Body of pancreas (tissue), 4 donors: ENCODE measurements at places on chromosomes 3 and 15.

DNA sequence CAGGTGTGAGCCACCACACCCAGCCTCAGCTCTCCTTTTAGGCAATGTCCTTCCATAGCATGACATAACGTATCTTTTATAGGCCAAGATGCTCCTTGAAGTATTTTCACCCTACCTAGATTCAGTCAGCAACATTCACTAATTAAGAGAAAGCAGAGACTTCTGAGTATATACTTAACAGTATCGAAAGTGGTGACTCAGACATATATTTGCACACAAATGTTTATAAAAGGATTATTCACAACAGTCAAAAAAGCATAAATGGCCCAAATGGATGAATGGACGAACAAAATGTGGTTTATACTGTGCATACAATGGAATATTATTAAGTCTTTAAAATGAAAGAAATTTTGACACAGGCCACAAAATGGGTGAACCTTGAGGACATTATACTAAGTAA is 108.6 kb downstream of the ZNF385D start:
- H3K4me3 ChIP-seq, result no peak overlapping the region
- H3K27ac ChIP-seq, result no peak overlapping the region
- DNase-seq, result no peak

DNA sequence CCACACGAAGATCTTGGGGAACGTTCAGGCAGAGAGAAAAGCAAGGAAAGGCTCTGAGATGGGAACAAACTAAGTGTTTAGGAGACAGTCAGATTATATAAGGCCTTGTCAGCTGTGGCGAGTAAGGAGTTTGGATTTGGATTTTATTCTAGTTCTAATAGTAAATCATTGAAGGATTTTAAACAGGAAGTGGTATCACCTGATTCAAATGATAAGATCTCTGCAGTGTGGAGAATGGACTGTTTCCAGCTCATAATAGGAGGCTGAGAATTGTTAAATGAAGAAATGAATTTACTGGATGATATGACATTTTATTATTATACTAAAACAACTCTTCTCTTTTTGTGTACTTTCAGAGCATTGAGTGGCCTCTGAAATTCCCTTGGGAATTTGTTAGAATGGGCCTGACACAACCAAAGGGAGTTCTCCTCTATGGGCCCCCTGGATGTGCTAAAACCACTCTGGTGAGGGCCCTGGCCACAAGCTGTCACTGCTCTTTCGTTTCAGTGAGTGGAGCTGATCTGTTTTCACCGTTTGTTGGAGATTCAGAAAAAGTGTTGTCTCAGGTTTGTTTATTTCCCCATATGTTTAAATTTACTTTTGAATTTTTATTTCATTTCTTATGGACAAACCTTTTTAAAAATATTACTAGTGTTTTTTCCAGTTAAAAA is 36.0 kb upstream of the GATM start:
- H3K4me3 ChIP-seq, result no peak overlapping the region
- no peak for DNase-seq

- DNase-seq, result no peak
- H3K4me1 ChIP-seq, result peaks cover 19% of the 10 kb centered on the region
- no peaks in the 10 kb centered on the region for H3K27me3 ChIP-seq
- no peaks in the 10 kb centered on the region for H3K36me3 ChIP-seq
Measured at GRCh38 chr15:68228971-68229385, 550 bp downstream of the CLN6 start.

GRCh38 chr3:152461460-152461859 is 192.7 kb downstream of the MBNL1 start:
- no peaks in the 10 kb centered on the region for H3K27me3 ChIP-seq
- H3K36me3 ChIP-seq, result peaks cover 8% of the 10 kb centered on the region
- H3K27ac ChIP-seq, result no peak overlapping the region
- no peak overlapping the region for H3K4me3 ChIP-seq
- no peak for DNase-seq

DNA sequence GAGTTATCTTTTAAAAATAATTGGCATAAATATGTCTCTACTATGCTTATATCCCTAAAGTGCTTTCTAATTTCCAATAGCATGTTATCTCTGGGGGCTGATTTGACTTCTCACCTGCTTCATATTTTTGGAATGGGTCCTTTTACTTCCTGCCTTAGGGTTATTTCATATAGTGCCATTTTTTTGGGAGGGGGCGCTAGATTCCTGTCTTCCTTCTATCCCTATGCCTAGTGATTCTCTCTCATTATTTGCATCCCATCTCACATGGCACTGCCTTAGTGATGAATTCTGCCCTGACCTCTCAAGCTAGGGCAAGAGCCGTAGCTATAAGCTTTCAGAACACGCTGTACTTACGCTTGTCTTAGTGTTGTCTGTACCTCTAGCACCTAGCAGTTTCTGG is 150.3 kb upstream of the SLITRK3 start:
- H3K27ac ChIP-seq, result no peak overlapping the region
- H3K27me3 ChIP-seq, result no peaks in the 10 kb centered on the region
- no peaks in the 10 kb centered on the region for H3K36me3 ChIP-seq
- no peaks in the 10 kb centered on the region for H3K4me1 ChIP-seq
- no peak overlapping the region for H3K4me3 ChIP-seq

DNA sequence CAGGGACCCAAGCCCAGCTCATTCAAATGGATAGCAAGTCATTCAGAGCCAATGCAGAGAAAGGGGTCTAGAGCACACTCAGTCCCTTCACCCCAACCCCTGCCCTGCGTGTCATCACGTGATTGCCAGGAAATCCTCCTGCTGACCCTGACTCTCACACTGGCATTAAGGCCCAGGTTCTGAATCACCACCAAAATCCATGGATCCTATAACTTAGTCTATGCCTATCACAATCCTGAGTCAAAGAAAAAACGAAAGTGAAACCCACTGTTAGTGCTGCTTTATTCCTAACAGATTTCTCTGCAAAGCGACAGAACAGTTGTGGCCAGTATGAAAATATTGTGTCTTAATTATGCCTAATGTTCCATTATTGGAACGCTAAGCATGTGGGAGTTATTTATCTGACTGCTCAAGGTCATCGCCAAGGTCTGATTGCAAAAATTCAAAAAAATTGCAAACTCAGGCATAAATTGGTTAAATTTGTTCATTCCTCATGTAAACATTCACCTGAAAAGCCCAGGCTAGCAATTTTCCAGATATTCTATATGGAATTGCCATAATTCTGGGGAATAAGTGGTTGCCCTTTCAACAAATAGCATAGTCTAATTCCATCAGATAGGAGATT is 108.7 kb upstream of the EIF1B start:
- H3K27me3 ChIP-seq, result no peaks in the 10 kb centered on the region
- H3K4me3 ChIP-seq, result no peak overlapping the region
- DNase-seq, result no peak
- no peaks in the 10 kb centered on the region for H3K36me3 ChIP-seq
- H3K27ac ChIP-seq, result no peak overlapping the region

DNA sequence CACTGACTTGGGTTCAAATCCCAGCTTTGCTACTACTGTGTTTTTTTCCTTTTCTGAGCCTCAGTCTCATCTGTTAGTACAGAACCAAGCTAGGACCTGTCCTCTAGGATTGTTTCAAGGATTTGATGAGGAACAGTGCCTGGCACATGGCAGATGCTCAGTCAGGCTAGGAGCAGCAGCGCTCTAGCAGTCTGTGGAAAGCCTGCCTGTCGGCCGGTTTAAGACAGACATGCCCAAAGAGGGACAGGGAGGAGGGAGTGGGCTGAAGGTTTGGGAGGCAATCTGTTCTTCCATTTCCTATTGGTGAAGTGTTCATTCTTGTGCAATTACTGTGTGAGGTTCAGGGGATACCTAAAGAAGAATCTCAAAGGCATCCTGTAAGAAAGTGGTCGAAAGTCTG is 35.1 kb upstream of the RGMA start:
- DNase-seq, result no peak
- no peak overlapping the region for H3K27ac ChIP-seq
- H3K4me1 ChIP-seq, result no peaks in the 10 kb centered on the region
- H3K4me3 ChIP-seq, result no peak overlapping the region
- H3K27me3 ChIP-seq, result no peaks in the 10 kb centered on the region

GRCh38 chr3:65783117-65783516 is 255.6 kb downstream of the MAGI1 start:
- no peaks in the 10 kb centered on the region for H3K27me3 ChIP-seq
- no peak overlapping the region for H3K27ac ChIP-seq
- H3K36me3 ChIP-seq, result no peaks in the 10 kb centered on the region
- H3K4me1 ChIP-seq, result peaks cover 5% of the 10 kb centered on the region
- DNase-seq, result no peak
- no peak overlapping the region for H3K4me3 ChIP-seq

GRCh38 chr15:78206326-78207109 is 27.8 kb downstream of the ACSBG1 start:
- DNase-seq, result peak; percentile 8
- no peak overlapping the region for H3K4me3 ChIP-seq
- peak overlapping the region; percentile 87 for H3K27ac ChIP-seq
- H3K36me3 ChIP-seq, result no peaks in the 10 kb centered on the region

DNA sequence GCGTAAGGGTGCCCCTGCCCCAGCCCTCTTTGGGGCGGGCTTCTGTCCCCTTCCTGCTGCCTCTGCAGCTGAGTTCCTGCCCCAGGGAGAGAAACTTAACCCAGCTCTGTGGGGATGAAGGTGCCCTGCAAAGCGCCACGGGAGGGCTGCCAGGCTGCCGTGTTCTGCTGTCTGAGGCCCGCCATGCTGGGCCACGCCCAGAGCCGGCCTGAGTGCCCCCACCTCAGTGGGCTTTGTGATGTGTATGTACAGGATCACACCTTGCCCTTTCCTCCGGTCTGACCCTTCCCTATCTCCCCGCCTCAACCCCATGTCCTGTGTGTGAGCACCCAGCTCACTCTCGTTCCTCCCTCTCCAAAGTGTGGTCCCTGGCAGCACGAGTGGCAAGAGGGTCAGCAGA is 22.6 kb downstream of the C15orf39 start:
- H3K27me3 ChIP-seq, result no peaks in the 10 kb centered on the region
- H3K4me1 ChIP-seq, result peaks cover 8% of the 10 kb centered on the region
- DNase-seq, result no peak
- H3K36me3 ChIP-seq, result no peaks in the 10 kb centered on the region
- no peak overlapping the region for H3K27ac ChIP-seq

DNA sequence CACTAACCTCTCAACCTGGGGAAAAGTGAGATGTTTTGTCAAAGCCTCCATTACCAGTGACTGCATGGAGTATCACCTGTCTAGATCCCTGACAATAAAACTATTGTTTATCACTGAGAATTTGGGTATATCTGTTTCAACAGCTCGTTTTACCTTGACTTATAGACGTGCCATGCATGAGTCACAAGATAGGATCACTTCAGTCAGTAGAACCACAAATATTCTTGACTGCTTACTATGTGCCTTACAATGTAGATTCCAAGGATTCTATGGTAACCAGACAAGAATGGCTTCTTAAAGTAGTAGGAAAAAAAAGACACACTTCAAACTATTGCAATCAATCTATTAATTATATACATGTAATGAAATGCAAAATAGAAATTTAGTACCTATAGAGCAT is 55.7 kb upstream of the GRM7 start:
- no peak overlapping the region for H3K27ac ChIP-seq
- no peaks in the 10 kb centered on the region for H3K27me3 ChIP-seq
- H3K4me3 ChIP-seq, result no peak overlapping the region
- H3K4me1 ChIP-seq, result no peaks in the 10 kb centered on the region
- no peaks in the 10 kb centered on the region for H3K36me3 ChIP-seq

- H3K4me1 ChIP-seq, result no peaks in the 10 kb centered on the region
- H3K4me3 ChIP-seq, result no peak overlapping the region
- no peak for DNase-seq
- H3K36me3 ChIP-seq, result no peaks in the 10 kb centered on the region
Measured at GRCh38 chr3:134722969-134723368, 72.1 kb upstream of the EPHB1 start.

- H3K4me3 ChIP-seq, result no peak overlapping the region
- H3K4me1 ChIP-seq, result no peaks in the 10 kb centered on the region
- DNase-seq, result no peak
- H3K27me3 ChIP-seq, result no peaks in the 10 kb centered on the region
- no peaks in the 10 kb centered on the region for H3K36me3 ChIP-seq
- no peak overlapping the region for H3K27ac ChIP-seq
Measured at GRCh38 chr3:116015931-116016330, 392.6 kb downstream of the GAP43 start.

DNA sequence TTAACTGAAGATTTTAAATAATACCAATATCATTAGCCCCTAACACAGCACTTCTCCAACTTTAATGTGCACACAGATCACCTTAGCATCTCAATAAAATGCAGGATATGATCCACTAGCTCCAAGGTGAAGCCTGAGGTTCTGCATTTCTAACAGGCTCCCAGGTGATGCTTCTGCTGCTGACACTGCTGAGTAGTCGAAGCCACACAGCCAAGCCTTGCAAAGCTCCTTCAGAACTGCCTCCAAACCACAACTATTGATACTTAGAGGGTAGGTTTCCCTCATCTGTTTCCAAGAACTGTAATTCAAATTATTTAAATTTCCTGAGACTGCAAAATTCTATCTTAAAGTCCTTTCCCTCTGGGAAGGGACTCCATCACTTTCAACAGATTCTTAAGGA is 3.9 kb downstream of the RIOX2 start:
- peaks cover 42% of the 10 kb centered on the region for H3K4me1 ChIP-seq
- H3K4me3 ChIP-seq, result no peak overlapping the region
- H3K27ac ChIP-seq, result no peak overlapping the region
- no peaks in the 10 kb centered on the region for H3K27me3 ChIP-seq
- no peak for DNase-seq
- H3K36me3 ChIP-seq, result peaks cover 5% of the 10 kb centered on the region

- no peak overlapping the region for H3K27ac ChIP-seq
- H3K4me3 ChIP-seq, result no peak overlapping the region
- H3K27me3 ChIP-seq, result no peaks in the 10 kb centered on the region
- DNase-seq, result no peak
- no peaks in the 10 kb centered on the region for H3K4me1 ChIP-seq
Measured at GRCh38 chr3:181626036-181626435, 85.7 kb upstream of the SOX2 start.

DNA sequence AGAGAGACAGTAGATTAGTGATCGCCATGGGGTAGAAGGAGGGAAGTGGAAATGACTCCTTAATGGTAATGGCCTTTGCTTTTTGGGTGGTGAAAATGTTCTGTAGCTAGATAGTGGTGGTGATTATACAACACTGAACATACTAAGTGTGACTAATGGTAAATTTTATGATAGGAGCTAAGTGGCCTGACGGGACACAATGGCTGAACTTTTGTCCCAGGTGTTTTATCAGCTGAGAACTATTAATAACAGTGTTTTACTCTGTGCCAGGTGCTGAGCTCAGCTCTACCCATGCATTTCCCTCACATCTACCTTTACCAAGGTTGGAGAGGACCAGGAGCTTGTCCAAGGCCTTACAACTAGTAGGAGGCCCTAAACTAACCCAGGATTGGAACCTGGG is 66.8 kb downstream of the TRIM71 start:
- H3K27me3 ChIP-seq, result no peaks in the 10 kb centered on the region
- DNase-seq, result no peak
- H3K36me3 ChIP-seq, result no peaks in the 10 kb centered on the region
- H3K4me3 ChIP-seq, result no peak overlapping the region

- H3K27ac ChIP-seq, result no peak overlapping the region
- H3K36me3 ChIP-seq, result no peaks in the 10 kb centered on the region
- H3K4me1 ChIP-seq, result peaks cover 6% of the 10 kb centered on the region
Measured at GRCh38 chr3:128007033-128007424, 45.2 kb upstream of the SEC61A1 start.

- peak overlapping the region; percentile 48 for H3K27ac ChIP-seq
- H3K4me3 ChIP-seq, result no peak overlapping the region
- no peaks in the 10 kb centered on the region for H3K27me3 ChIP-seq
- no peak for DNase-seq
- H3K36me3 ChIP-seq, result no peaks in the 10 kb centered on the region
Measured at GRCh38 chr3:187808527-187808895, 63.2 kb upstream of the BCL6 start.
